Muscle of arm (tissue), 14 donors: ENCODE measurements at places on chromosomes 1 and 21. TPM values are rescaled to one million over a fixed set of nuclear protein-coding genes. Genes with fewer than 3 reads are reported as not detected.

Gene TRIM67
- 0.05 TPM for polyA plus RNA-seq

Gene SMAP2
- 15.6 TPM for polyA plus RNA-seq

Gene SPRR4
- not detected for polyA plus RNA-seq

- DNase-seq, result no peak
Observed at GRCh38 chr21:14526836-14527695, 19.0 kb downstream of the SAMSN1 start.

DNA sequence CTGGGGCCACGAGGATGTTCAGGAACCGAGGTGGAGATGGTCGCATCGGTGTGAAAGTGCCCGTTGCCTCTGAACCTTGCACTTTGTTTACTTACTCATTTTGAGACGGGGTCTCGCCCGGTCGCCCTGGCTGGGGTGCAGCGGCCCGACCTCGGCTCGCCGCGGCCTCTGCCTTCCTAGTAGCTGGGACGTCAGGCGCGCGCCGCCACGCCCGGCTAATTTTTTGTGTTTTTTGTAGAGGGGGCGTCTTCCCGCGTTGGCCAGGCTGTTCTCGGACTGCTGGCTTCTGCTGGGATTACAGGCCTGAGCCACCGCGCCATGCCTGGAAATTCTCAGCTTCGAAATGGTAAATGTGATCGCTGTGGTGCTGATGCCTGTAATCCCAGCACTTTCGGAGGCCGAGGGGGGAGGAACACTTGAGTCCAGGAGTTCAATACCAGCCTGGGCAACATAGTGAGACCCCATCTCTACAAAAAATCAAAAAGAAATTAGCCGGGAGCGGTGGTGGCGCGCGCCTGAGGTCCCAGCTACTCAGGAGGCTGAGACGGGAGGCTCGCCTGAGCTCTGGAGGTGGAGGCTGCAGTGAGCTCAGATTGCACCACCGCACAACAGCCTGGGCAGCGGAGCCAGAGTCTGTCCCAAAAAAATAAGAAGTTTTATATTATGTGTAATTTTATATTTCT lies 684 bp upstream of the MRPL20 start:
- DNase-seq, result no peak

GRCh38 chr1:199404976-199405375 lies 622.5 kb upstream of the NR5A2 start:
- no peak for DNase-seq

GRCh38 chr1:156751451-156751756 lies at the start of gene HDGF:
TSS of gene HDGF (minus strand) at chr1:156751675. CDS start at chr1:156751429, 246 bp downstream.
- no peak for DNase-seq

GRCh38 chr1:214429951-214430770 lies 121.2 kb downstream of the PTPN14 start:
- DNase-seq, result no peak
